ENCODE measurements at places on chromosomes 1 and 21.

DNA sequence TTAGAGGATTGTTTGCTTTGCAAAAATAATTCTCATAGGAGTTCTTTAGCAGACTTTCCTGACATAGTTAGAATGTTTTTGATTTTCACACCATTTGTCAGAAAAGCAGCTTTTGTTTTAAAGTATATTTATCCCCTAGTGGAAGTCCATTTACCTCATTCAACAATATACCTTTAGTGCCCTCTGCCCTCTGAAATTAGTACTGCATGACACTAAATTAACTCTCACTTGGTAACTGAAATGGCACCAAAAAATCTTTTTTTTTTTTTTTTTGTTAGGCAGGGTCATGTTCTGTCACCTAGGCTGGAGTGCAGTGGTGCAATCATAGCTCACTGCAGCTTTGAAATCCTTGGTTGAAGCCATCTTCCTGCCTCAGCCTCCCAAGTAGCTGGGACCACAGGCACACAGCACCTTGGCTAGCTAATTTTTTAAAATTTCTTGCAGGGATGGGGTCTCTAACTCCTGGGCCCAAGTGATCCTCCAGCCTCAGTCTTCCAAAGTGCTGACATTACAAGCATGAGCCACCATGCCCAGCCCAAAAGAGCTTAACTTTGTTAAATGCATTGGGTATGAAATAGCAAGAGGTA is 13.6 kb downstream of the LRRC42 start:
- peak; percentile 62 for DNase-seq

- no peak for DNase-seq
Observed at GRCh38 chr1:53608676-53609075, 130.3 kb downstream of the GLIS1 start.

- DNase-seq, result no peak
Observed at GRCh38 chr1:242605521-242605920, 81.0 kb upstream of the PLD5 start.

DNA sequence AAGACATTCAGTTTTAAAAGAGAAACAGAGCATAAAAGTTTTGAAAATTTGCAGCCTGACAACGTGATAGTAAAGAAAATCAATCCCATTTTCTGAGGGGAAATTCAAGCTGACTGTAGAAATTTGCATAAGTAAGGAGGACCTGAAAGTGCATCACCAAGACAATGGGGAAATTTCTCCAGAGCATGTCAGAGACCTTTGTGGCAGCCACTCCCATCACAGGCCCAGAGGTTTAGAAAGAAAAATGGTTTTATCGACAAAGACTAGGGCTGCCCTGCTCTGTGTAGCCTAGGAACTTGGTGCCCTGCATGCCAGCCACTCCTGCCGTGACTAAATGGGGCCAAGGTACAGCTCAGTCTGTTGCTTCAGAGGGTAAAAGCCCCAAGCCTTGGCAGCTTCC is 1640.2 kb upstream of the PRMT6 start:
- DNase-seq, result no peak

GRCh38 chr1:99652881-99653281 is 7.0 kb downstream of the PALMD start:
- no peak for DNase-seq

DNA sequence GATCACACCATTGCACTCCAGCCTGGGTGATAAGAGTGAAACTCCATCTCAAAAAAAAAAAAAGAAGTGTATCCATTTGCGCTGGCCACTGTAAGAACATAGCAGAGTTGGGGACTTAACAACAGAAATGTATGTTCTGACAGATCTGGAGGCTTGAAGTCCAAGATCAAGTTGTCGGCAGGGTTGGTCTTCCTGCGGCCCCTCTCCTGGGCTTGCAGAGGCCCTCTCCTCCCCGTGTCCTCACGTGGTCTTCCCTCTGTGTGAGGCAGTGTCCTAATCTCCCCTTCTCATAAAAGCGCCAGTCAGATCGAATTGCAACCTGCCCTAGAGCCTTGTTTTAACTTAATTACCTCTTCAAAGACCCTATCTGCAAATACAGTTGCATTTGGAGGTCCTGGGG is 52.6 kb downstream of the MT1HL1 start:
- no peak for DNase-seq

- DNase-seq, result no peak
Observed at GRCh38 chr1:41200728-41201127, 41.4 kb downstream of the SCMH1 start.
